ENCODE measurements at places on chromosomes 2 and 18.

GRCh38 chr2:141728142-141728541, 402.7 kb downstream of the LRP1B start:
- DNase-seq, result no peak

DNA sequence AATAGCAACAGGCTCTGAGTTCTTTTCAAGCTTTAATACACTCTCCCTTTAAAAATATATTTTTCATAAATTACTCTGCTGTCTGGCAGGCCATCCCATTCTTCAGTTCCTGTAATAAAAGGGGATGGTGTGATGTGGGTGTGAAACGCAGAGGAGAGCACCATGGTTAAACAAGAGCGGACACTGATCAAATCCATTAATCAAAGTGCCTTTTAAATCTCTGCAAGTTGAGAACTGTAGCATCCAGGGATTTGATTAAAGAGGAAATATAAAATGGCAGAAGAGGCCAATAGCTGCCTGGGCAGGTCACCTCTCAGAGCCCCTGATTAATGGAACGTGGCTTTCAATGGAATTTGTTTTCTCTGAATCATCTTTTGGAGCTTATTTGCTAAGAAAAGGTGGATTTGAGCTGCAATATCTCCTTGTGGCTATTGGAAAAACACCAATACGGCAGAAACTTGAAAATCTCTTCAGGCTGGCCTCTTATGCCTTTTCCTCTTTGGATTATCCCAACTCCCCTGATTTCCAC, 96.9 kb downstream of the ACTR3 start:
- DNase-seq, result no peak

GRCh38 chr2:236308855-236309668, 44.9 kb upstream of the ASB18 start:
- DNase-seq, result no peak

GRCh38 chr18:37391698-37392548, 173.7 kb downstream of the CELF4 start:
- DNase-seq, result no peak

DNA sequence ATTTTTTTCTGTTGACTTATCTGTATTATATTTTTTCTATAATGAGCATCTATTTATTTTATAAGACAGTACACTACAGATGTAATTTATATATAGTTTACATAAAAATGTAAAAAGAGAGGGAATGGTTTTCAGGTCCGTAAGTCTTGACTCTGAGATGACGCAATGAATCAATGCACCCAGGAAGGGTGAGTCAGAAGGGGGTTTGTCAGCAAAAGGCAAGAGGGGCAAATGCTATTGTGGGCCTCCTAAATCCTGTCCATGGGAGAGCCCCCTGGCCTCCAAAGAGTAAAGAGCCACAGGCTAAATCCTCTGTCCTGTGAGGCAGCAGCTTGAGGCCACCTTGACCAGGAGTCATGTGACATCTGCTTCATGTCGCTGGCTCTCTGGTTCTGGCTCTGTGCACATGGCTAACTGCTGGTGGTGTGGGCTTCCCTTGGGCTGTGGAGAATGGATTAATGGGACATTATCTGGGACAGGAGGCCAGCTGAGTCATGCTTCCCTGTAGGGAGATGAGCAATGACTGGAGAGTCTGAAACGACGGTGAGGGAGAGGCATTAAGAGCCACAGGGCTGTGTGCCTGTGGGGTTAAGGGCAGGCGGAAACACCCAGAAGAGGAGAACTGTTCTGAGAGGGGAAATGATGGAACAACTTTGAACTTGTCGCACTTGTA, 22.8 kb upstream of the ASB18 start:
- no peak for DNase-seq

- DNase-seq, result peak; percentile 68
Measured at GRCh38 chr2:190180313-190181122, 118.0 kb upstream of the MSTN start.

DNA sequence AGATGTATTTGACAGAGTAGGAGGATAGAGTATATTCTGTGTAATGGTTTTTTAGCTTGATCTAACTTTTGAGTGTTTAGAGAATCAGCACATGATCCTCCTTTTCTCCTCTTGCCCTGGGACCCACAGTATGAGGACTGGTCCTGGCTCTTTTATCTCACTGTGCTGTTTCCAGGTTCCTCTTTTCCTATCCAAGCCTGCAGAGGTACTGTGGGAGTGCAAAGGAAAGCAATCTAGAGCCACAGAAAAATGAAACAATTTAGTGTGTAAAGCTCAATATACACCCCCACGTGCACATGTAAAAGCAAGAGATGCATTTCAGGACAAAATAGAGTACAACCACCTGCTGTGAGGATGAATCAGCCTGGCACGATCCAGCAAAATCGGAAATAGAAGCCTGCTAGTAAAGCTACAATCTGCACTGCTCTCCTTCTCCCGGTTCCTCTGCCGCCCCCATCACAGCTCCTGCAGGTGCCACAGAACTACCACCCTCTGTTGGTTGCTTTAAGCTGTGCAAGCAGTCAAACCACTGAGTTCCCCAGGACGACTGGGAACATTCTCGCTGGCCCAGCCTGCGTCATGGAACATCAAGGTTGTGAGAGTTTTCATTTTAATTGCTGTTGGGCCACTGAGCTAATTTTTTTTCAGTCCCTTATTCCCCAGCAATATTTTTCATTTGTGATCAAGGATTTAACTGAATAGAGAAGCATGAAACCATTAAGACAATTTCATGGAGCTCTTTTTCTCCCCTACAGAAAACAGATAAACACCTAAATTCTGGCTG, 47.8 kb upstream of the MAPRE3 start:
- DNase-seq, result no peak

- DNase-seq, result no peak
Measured at GRCh38 chr18:54382733-54383252, 25.1 kb downstream of the C18orf54 start.

- DNase-seq, result no peak
Measured at GRCh38 chr2:109110170-109110569, 18.8 kb upstream of the SH3RF3 start.

DNA sequence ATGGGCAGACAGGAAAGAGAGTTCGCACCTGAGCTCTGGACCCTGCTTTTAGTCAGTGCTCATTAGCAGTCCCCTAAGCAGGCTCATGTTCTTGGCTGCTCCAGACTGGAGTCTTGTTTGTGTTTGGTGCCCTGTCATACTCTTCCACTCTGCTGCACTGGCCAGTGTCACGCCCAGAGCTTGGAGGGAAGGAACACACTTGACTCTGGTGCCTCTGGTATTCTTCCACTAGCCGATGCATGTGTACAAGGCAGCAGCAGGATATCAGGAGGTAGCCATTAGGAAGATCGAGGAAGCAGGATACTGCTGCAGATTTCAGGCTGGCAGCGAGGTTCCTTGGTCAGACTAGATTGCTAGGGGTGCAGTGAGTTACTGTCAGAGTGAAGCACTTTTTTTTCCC, 81.4 kb upstream of the B3GNT2 start:
- no peak for DNase-seq

- no peak for DNase-seq
Measured at GRCh38 chr2:67255933-67256615, 141.1 kb upstream of the ETAA1 start.

GRCh38 chr2:216501854-216502253, 3.2 kb downstream of the RPL37A start:
- DNase-seq, result no peak

DNA sequence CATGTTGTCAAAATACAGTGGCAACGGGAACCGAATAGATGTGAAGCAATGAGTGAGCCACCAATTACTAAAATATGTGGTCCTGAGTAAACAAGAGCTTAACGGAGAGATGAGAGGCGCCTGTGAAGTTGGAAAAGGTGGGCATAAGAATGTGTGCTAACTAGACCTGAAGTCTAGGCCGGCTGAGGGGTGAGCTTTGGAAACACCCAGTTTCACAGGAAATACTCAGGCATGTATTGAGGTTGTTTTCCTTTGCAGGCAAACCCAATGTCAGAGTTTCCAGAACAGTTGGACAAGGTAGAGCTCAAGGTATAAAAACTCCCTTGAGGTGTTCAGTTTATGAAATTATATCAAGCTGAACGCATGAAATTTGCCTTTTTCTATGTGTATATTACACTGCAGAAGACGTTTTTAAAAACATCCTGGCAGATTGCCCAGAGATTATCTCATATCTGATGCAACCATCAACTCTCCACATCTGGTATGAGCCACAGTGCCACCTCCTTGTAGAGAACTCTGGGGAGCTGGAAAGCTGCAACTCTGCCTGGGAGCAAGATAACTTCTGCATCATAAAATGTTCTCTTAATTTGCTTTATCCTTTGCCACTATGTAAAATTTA, 3.9 kb upstream of the WDSUB1 start:
- DNase-seq, result no peak
